Motor neuron (in vitro differentiated cells): ENCODE measurements at places on chromosomes 11 and 22. TPM values are rescaled to one million over a fixed set of nuclear protein-coding genes. Genes with fewer than 3 reads are reported as not detected.

DNA sequence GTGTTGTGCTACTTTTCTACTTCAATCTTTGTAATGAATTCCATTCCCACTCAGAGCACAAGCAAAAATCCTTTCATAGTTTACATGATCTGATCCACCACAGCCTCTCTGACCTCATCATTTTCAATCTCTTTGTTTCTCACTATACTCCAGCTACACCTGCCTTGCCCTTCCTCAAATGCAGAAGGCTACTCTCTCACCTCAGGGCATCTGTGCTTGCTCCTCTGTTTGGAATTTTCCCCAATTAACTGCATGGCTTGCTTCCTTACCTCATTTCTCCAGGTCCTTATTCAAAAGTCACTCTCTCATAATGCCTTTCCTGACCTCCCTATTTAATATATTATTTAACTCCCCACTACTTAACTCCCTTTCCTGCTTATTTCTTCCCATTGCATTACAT lies 100.6 kb upstream of the OLFML1 start:
- no peak for ATAC-seq

GRCh38 chr22:30634471-30635233 lies 929 bp upstream of the SLC35E4 start:
- ATAC-seq, result peak; percentile 57

GRCh38 chr11:68014157-68014946 lies 4.2 kb downstream of the ALDH3B1 start:
- ATAC-seq, result no peak

The TSSK2 gene
- not detected in 2 replicates for total RNA-seq
